Myocyte (in vitro differentiated cells): ENCODE measurements at places on chromosomes 7 and 10.

- peak; percentile 35 for DNase-seq
Observed at GRCh38 chr7:142438235-142438922, 180.5 kb upstream of the PRSS58 start.

DNA sequence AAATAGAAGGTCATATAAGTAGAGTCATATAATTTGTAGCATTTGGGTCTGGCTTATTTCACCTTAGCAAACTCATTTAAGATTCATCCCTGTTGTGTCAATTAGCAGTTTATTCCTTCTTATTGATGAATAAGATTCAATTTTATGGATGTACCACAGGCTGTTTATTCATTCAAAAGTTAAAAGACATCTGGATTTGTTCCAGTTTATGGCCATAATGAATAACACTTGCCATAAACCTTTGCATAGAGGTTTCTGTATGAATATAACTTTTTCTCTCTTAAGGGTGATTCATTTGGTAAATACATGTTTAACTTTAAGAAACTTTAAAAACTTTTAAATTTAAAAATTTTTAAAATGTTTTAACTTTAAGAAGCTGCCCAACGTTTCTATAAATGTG is 66.4 kb downstream of the CPED1 start:
- DNase-seq = no peak

DNA sequence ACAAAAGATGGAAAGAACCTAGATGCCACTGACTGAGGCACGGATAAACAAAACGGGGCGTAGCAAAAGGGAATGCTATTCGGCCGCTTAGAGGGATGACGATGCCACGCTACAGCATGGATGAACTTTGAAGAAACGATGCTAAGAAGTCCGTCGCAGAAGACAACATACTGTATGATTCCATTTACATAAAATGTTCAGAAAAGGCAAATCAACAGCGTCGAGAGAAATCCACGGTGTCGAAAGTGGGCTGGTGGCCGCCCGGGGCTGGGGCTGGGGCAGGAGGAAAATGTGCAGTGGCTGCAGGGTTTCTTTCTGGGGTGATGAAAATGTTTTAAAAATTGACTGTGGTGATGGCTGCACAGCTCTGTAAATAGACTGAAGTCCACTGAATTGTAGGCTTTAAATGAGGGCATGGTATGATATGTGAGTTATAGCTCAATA is 24.1 kb downstream of the GNA12 start:
- DNase-seq = no peak

- DNase-seq = no peak
Observed at GRCh38 chr7:27339478-27339877, 96.9 kb downstream of the EVX1 start.

- DNase-seq = no peak
Observed at GRCh38 chr7:42135728-42136127, 101.3 kb downstream of the GLI3 start.

GRCh38 chr7:18117482-18117881 is 89.8 kb upstream of the PRPS1L1 start:
- no peak for DNase-seq
